ENCODE measurements at places on chromosomes 6 and 20.

- no peak for DNase-seq
- H3K36me3 ChIP-seq: no peaks in the 10 kb centered on the region
- H3K4me1 ChIP-seq: no peaks in the 10 kb centered on the region
- H3K4me3 ChIP-seq: no peak overlapping the region
These were observed 84.2 kb upstream of the BMP2 start for GRCh38 chr20:6683021-6683977.

- no peak overlapping the region for H3K27ac ChIP-seq
- no peaks in the 10 kb centered on the region for H3K36me3 ChIP-seq
- peaks cover 9% of the 10 kb centered on the region for H3K4me1 ChIP-seq
- no peak for DNase-seq
- H3K4me3 ChIP-seq: no peak overlapping the region
These were observed 2.2 kb upstream of the RAET1E start for GRCh38 chr6:149899926-149900619.

GRCh38 chr20:41047975-41048305, 19.3 kb downstream of the TOP1 start:
- H3K36me3 ChIP-seq: no peaks in the 10 kb centered on the region
- peak overlapping the region; percentile 47 for H3K27ac ChIP-seq
- DNase-seq: no peak
- H3K4me3 ChIP-seq: no peak overlapping the region

- peak overlapping the region; percentile 83 for H3K4me3 ChIP-seq
- peak overlapping the region; percentile 87 for H3K27ac ChIP-seq
- peaks cover 15% of the 10 kb centered on the region for H3K36me3 ChIP-seq
- H3K4me1 ChIP-seq: peaks cover 5% of the 10 kb centered on the region
- no peaks in the 10 kb centered on the region for H3K27me3 ChIP-seq
These were observed 857 bp downstream of the TAP2 start for GRCh38 chr6:32837651-32838113.

DNA sequence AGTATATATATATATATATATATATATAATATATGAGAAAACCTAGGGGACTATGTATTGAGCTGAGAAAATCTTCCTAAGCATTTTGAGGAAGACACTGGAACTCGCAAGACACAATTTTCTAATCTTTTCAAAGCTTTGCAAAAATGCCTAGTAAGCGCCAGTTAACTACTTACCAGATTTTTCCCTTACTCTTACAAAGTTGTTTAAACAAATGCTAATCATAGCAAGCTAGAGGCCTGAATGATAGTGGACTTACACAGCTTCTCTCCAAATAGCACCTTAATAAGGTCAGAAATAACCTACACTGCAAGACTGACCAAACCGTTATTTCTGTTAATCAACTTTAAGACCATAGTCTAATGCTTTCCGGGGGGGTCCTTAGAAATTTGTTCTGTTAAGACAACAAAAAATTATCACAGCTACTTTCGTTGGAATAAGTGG, 56.1 kb upstream of the HFE start:
- H3K27ac ChIP-seq: peak overlapping the region; percentile 87
- no peak for DNase-seq
- no peaks in the 10 kb centered on the region for H3K36me3 ChIP-seq
- H3K4me1 ChIP-seq: peaks cover 7% of the 10 kb centered on the region
- H3K27me3 ChIP-seq: no peaks in the 10 kb centered on the region
- peak overlapping the region; percentile 60 for H3K4me3 ChIP-seq

GRCh38 chr6:118829817-118830478, 64.0 kb upstream of the ASF1A start:
- H3K36me3 ChIP-seq: peaks cover 20% of the 10 kb centered on the region
- H3K27ac ChIP-seq: no peak overlapping the region
- H3K4me3 ChIP-seq: no peak overlapping the region
- DNase-seq: no peak
- H3K27me3 ChIP-seq: no peaks in the 10 kb centered on the region
- no peaks in the 10 kb centered on the region for H3K4me1 ChIP-seq

DNA sequence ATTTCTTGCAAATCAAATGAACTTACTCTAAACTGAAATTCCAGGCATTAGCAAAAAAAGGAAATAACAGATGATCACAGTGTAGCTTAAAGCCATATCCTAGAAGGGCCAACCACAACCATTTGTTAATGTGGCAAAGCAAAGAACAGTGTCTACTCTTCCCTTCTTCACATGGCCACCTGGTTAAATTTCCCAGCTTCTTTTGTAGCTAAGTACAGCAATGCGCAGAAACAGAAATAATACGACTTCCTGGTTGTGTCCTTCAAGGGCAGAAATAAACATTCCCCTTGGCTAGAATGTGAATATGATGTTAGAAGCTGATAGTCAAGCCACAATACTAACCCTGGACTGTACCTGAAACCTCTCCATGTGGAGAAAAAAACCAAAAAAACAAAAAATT, 9.6 kb downstream of the SNX3 start:
- no peak overlapping the region for H3K4me3 ChIP-seq
- no peaks in the 10 kb centered on the region for H3K27me3 ChIP-seq
- no peak for DNase-seq
- H3K36me3 ChIP-seq: peaks cover 18% of the 10 kb centered on the region
- peaks cover 3% of the 10 kb centered on the region for H3K4me1 ChIP-seq
- no peak overlapping the region for H3K27ac ChIP-seq

GRCh38 chr20:2657674-2658073, 5.2 kb downstream of the NOP56 start:
- H3K4me1 ChIP-seq: peaks cover 9% of the 10 kb centered on the region
- DNase-seq: no peak
- H3K27ac ChIP-seq: no peak overlapping the region

- H3K4me1 ChIP-seq: no peaks in the 10 kb centered on the region
- H3K27ac ChIP-seq: no peak overlapping the region
- H3K4me3 ChIP-seq: no peak overlapping the region
- H3K36me3 ChIP-seq: no peaks in the 10 kb centered on the region
These were observed 936.7 kb upstream of the CITED2 start for GRCh38 chr6:140311146-140311545.

DNA sequence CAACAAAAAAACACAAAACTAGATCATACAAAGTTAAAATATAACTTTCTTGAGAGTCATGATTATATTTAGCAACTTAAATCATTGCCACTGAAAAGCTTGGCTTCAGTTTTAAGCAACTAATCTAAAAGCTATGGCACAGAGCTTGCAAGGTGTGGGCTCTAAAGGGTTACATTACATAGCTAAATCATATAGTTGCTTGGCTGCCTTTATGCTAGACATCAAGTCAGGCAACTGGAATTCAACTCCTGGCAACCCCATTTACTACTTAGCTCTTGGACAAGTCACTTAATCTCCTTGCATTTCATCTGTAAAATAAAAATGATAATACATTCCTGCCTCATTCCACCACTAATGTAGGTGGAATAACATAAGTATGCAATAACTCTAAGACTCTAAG, 40.9 kb upstream of the GCM1 start:
- H3K4me1 ChIP-seq: no peaks in the 10 kb centered on the region
- no peak for DNase-seq
- no peaks in the 10 kb centered on the region for H3K27me3 ChIP-seq
- H3K27ac ChIP-seq: no peak overlapping the region
- no peak overlapping the region for H3K4me3 ChIP-seq
- no peaks in the 10 kb centered on the region for H3K36me3 ChIP-seq

DNA sequence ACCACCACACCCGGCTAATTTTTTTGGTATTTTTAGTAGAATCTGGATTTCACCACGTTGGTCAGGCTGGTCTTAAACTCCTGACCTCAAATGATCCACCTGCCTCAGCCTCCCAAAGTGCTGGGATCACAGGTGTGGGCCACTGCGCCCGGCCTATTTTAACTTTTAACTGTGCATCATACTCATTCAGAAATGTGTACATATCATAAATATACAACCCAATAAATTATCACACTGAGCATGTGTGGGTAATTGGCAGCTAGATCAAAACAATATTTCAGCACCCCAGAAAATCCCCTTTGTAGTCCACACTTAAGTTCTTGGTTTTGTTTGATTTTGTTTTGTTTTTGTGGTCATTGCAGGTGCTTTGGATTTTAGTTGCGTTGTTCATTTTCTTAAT, 228.9 kb upstream of the ZNF217 start:
- H3K27ac ChIP-seq: no peak overlapping the region
- H3K36me3 ChIP-seq: no peaks in the 10 kb centered on the region
- no peaks in the 10 kb centered on the region for H3K27me3 ChIP-seq
- no peaks in the 10 kb centered on the region for H3K4me1 ChIP-seq
- H3K4me3 ChIP-seq: no peak overlapping the region

DNA sequence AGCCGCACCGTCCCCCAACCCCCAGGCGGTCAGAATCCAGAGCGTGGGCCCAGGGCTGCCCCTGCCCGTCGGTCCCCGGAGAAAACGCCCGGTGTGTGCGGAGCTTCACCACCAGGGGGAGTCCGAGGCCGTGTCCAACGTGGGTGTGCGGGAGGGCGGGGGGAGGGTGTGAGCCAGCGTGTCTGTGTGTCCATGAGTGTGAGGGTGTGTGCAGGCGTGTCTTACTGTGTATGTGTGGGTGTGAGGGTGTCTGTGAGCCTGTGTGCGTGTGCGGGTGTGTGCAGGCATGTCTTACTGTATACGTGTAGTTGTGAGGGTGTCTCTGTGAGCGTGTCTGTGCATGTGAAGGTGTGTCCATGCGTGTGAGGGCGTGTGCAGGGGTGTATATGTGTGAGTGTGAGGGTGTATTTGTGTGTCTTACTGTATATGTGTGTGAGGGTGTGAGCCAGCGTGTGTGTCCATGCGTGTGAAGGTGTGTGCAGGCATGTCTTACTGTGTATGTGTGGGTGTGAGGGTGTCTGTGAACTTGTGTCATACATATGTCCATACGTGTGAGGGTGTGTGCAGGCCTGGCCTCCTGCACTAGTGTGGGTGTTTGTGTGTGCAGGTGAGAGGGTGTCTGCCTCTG, 24.6 kb upstream of the GATA5 start:
- peaks cover 10% of the 10 kb centered on the region for H3K27me3 ChIP-seq
- no peak overlapping the region for H3K4me3 ChIP-seq
- no peaks in the 10 kb centered on the region for H3K36me3 ChIP-seq
- H3K27ac ChIP-seq: no peak overlapping the region
- peaks cover 18% of the 10 kb centered on the region for H3K4me1 ChIP-seq

- no peak for DNase-seq
- H3K27ac ChIP-seq: peak overlapping the region; percentile 59
- no peaks in the 10 kb centered on the region for H3K27me3 ChIP-seq
- peaks cover 5% of the 10 kb centered on the region for H3K4me1 ChIP-seq
These were observed 51.0 kb downstream of the SSR1 start for GRCh38 chr6:7261852-7262461.

- peak overlapping the region; percentile 98 for H3K4me3 ChIP-seq
- peaks cover 5% of the 10 kb centered on the region for H3K4me1 ChIP-seq
- DNase-seq: no peak
These were observed 639 bp upstream of the ZNF335 start for GRCh38 chr20:45972500-45973183.

DNA sequence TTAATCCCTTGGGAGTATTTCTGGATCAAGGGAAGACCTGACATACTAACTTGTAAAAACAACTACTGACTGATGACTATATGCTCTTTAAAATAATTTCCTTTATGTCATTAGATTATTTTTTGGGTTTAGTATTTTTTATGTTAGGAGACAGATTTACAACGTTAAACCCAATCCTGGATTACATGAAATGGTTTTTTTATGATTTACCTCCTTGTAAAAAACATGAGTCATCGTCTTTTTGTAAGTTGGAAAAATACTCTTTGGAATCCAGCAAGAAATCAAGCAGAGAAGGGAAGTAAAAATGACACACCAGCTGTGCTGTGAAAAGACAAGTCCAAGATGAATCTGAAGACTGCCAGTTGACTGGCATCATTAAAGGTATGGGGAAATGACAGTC, 6.7 kb downstream of the STK4 start:
- no peak for DNase-seq
- no peak overlapping the region for H3K4me3 ChIP-seq
- no peaks in the 10 kb centered on the region for H3K4me1 ChIP-seq
- peaks cover 29% of the 10 kb centered on the region for H3K36me3 ChIP-seq
- no peaks in the 10 kb centered on the region for H3K27me3 ChIP-seq

DNA sequence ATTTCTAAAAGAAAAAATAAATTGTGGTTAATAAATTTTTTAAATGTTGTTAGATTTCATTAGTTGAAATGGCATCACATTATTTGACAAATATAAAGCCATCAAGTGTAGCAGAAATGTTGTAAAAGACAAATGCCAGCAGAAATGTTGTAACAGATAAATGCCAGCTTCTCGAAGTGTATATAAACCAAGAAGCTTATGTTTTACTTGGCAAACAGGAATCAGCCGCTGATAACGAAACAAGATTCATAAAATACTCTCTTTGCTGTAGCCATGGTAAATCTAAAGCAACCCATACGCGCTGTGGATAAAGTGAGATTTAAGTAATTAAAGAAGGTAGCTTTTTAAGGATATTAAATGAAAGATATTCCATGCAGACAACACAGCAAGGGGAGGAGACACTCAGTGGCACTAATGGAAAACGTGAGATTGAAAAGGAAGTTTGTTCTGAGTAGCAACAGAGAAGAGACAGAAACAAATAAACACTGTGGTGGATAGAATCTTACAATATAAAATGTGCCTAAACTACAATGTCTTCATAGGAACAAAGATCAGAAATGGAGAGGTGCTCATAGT, 29.6 kb downstream of the BTBD9 start:
- H3K27me3 ChIP-seq: no peaks in the 10 kb centered on the region
- H3K27ac ChIP-seq: no peak overlapping the region
- DNase-seq: no peak
- no peak overlapping the region for H3K4me3 ChIP-seq
- peaks cover 5% of the 10 kb centered on the region for H3K4me1 ChIP-seq
- H3K36me3 ChIP-seq: no peaks in the 10 kb centered on the region

DNA sequence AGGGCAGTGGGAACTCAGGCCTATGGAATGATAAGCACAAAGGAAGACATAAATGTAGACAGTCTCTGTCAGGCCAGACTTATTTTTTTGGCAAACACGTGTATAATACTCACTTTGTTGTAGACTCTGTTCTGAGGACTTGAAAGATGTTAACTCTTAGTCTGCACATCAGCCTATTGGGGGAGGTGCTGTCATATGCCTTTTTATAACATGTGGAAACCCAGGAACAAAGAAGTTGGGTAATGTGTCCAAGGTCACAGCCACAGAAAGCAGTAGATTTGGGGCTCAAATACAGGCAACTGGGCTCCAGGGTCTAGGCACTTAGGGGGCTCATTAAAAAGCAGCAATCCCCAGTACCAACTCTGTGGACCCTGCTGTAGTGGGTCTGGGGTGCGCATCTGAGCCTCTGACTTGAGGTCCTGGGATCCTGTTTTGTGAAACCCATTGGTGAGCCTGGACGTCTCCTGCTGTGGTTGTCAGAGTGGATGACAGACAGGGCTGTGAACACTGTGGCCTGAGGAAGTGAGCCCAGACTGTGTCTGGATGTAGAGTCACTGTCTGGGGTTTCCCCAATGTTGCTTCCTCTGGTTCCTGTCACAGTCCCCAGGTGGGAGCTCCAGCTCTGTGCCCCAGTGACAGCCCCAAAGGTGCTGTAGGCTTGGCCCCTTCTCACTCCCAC, 50.0 kb downstream of the CDH26 start:
- no peaks in the 10 kb centered on the region for H3K27me3 ChIP-seq
- H3K4me1 ChIP-seq: no peaks in the 10 kb centered on the region
- no peak for DNase-seq
- no peak overlapping the region for H3K27ac ChIP-seq

- no peak overlapping the region for H3K4me3 ChIP-seq
- peaks cover 47% of the 10 kb centered on the region for H3K27me3 ChIP-seq
- H3K36me3 ChIP-seq: no peaks in the 10 kb centered on the region
These were observed 144.4 kb upstream of the PDE10A start for GRCh38 chr6:165807249-165807960.

- no peaks in the 10 kb centered on the region for H3K36me3 ChIP-seq
- no peaks in the 10 kb centered on the region for H3K27me3 ChIP-seq
- no peaks in the 10 kb centered on the region for H3K4me1 ChIP-seq
- no peak overlapping the region for H3K4me3 ChIP-seq
- H3K27ac ChIP-seq: no peak overlapping the region
These were observed 92.8 kb downstream of the MRPL14 start for GRCh38 chr6:44034391-44034861.

All from large intestine (tissue), 12 donors.